CD4-positive, alpha-beta T cell treated with Interferon alpha-2 for 1 hour (primary cell): ENCODE measurements at places on chromosomes 13 and 19.

DNA sequence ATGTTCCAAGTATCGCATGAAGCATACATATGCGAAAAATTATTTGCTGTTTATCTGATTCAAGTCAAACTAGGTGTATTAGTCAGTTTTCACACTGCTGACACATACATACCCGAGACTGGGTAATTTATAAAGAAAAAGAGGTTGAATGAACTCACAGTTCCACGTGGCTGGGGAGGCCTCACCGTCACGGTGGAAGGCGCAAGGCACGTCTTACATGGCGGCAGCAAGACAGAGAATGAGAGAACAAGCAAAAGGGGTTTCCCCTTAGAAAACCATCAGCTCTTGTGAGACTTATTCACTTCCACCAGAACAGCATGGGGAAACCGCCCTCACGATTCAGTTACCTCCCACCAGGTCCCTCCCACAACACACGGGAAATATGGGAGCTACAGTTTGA lies 13.0 kb upstream of the PROZ start:
- no peak for DNase-seq

DNA sequence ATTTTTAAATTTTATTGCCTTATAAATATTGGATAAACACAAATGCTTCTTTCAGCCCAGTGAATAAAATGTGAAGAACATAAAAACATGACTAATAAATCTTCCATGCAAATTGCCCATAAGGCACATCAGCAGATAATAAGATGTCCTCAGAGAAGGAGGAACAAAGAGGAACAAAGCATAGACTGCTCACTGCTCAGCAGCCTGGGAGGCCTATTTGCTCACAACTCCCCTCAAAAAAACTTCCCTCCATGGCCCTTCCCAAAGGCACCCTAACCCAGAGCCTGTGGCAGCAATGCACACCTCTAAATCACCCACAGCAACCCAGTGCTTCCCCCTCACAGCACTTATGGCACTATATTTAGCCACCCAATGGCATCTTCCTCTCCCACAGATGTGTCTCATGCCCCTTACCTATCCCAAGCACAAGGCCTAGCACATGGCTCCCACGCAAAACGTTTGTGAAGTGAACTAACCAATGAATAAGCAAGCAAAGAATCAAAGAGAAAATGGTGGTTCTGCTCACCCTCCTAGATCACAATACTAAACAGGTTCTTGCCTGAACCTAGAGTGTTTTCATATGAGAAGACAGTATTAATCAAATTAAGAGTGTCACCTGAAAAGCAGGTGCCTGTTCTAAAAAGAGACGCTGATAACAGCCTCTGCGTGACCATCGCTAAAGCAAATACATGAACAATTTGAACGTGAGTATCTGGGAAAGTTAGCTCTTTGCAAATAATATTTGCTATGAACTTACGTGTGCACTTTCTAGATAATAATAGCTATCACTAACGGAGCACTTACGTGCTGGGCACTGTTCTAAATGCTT lies 96.9 kb downstream of the TBC1D4 start:
- no peak for DNase-seq

GRCh38 chr13:28049880-28050875 lies 50.2 kb downstream of the FLT3 start:
- no peak for DNase-seq

DNA sequence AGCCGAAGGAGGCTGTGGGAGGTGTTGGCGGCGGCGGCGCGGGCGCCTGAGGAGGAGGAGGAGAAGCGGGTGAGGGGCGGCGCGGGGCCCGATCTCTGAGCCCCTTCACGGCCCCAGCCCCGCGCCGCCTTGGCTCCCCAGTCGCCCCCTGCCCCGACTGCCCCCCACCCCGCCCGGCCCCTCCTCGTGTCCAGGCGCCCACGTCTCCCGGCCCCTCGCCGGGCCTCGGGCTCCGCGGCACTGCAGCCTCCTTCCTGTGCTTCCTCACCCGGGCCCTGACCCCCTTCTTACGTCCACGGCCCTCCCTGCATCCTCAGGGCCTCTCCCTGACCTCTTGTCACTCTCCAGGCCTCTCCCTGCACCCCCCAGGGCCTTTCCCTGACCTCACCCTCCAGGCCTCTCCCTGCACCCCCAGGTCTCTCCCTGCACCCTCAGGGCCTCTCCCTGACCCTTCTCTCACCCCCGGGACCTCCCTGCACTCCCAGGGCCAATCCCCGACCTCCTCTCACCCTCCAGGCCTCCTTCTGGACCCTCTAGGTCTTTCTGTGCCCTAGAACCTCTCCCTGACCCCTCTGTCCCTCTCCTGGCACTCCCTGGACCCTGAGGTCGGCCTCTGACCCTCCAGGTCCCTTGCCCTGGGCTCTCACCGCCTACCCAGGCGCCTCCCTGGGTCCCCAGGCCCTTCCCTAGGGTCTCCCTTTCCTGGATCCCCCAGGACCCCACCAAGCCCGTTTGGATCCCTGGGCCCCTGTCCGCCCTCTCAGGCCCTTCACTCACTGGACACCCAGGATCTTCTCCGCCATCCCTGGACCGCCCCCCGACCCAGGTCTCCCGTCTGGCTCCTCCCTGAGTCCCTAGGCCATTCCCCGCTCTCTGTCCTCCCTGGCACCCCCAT lies 460 bp downstream of the KMT5C start:
- no peak for DNase-seq

DNA sequence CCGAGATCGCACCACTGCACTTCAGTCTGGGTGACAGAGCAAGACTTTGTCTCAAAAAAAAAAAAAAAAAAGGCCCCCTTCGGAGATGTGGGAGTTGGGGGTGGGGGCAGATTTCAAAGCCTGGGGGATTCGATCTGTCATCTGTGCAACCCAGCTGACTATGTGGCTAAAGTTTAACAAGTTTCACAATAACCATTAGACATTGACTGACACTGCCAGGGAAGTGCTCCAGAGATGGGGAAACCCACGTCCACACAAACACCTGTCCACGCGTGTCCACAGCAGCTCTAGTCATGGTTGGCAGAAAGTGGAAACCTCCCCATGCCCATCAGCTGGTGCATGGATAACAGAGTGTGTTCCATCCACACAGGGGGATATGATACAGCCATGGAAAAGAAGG lies 37.6 kb upstream of the HOMER3 start:
- DNase-seq = no peak

- DNase-seq = no peak
Measured at GRCh38 chr13:42041684-42042035, 6.8 kb upstream of the DGKH start.
